ENCODE measurements at places on chromosomes 16 and 17.
A peak's percentile ranks its signal among the peaks of the same experiment; 100 is the strongest.

DNA sequence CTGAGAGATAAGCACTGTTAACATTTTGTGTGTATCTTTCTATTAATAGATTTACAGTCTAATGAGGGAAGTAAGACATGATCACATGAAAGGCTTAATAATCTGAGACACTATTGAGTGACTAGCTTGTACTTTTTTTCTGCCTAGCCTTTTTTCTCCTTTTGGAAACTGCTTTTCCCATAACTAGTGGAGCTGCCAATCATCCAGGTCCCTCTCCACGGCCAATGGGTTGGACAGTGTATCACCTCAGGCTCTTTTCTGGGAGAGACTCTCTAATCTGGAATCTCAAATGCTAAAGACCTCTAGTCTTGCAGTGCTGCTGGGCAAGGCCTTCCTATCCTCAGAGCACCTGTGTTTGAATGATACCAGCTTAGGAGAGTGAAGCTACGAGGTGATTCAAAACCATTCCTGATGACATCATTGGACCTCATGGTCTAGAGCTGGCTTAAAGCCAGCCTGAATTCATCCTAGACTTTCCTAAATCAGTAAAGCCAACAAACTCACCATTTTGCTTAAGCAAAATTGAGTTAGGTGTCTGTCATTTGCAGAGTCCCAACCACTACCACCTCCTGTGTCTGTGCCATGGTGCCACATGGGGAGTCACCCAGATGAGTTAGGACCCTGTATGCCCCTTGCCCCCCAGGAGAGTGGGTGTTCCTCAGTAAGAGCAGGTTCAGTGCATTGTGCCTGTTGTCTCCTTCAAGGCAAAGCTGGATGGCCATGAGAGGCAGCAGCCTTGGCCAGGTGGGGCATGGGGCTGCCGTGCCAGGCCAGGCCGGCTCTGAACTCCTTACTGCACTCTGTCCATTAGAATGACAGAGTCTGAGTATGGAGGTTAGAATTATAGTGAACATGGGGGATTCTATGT is 62.9 kb downstream of the SPECC1 start:
- no peak for DNase-seq

- DNase-seq, result peak; percentile 86
These were observed 300.6 kb downstream of the SEC14L1 start for GRCh38 chr17:77441130-77441920.

- no peak for DNase-seq
These were observed 2.8 kb upstream of the ATXN2L start for GRCh38 chr16:28820016-28820415.

GRCh38 chr17:55383771-55384642 is 37.6 kb downstream of the MMD start:
- DNase-seq, result no peak

GRCh38 chr17:40113907-40114245 is 7.9 kb upstream of the MSL1 start:
- DNase-seq, result no peak

Data from fibroblast of villous mesenchyme (primary cell).